Activated CD4-positive, alpha-beta T cell treated with anti-CD3 and anti-CD28 coated beads for 36 hours (primary cell): ENCODE measurements at places on chromosomes 16 and 17. TPM values are rescaled to one million over a fixed set of nuclear protein-coding genes. Genes with fewer than 3 reads are reported as not detected.

DNA sequence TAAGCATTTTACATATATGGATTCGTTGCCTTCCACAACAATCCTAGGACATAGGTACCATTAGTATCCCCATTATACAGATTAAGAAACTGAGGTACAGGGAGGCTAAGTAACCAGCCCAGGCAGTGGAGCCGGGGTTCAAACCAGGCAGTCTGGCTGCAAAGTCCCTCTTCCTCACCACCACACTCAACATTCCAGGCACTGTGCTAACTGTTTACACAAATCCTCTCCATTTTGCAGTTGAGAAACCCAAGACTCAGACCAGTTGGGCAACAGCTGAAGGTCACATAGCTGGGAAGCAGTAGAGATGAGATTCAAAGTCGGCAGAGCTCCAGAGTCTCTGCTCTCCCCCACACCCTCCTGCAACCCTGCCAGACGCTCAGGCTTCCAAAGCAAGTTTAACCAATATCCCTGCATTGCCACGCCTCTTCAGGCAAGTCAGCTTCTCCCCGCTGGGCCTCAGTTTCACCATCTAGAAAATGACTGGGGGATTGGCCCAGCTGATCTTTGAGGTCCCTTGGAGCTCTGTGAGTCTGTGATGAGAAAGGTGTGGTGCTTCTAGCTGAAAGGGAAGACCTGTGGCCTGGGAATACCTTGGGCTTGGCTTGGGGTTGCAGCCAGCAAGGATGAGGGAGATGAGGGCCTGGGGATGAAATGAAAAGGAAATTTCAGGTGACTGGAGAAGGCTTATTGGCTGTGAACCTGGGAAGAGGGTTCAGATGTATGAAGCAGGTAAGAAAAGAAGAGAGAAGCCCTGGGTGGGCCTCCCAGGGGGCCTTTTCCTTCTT lies 14.0 kb downstream of the CCR7 start:
- peak; percentile 46 for DNase-seq
- peaks cover 52% of the 10 kb centered on the region for H3K36me3 ChIP-seq
- H3K27me3 ChIP-seq: no peaks in the 10 kb centered on the region
- peak overlapping the region; percentile 23 for H3K27ac ChIP-seq
- no peak overlapping the region for H3K4me3 ChIP-seq

GRCh38 chr17:50311112-50311460 lies 34.8 kb upstream of the XYLT2 start:
- no peaks in the 10 kb centered on the region for H3K36me3 ChIP-seq
- peaks cover 9% of the 10 kb centered on the region for H3K27me3 ChIP-seq
- no peak for DNase-seq
- peak overlapping the region; percentile 83 for H3K27ac ChIP-seq
- H3K4me3 ChIP-seq: no peak overlapping the region

- no peaks in the 10 kb centered on the region for H3K36me3 ChIP-seq
- no peak for DNase-seq
- no peaks in the 10 kb centered on the region for H3K27me3 ChIP-seq
- peaks cover 80% of the 10 kb centered on the region for H3K4me1 ChIP-seq
Measured at GRCh38 chr16:85987750-85988078, 88.8 kb downstream of the IRF8 start.

GRCh38 chr16:47643323-47644000 lies 182.3 kb downstream of the PHKB start:
- no peak for DNase-seq
- H3K4me3 ChIP-seq: no peak overlapping the region
- H3K27me3 ChIP-seq: no peaks in the 10 kb centered on the region
- H3K27ac ChIP-seq: no peak overlapping the region
- peaks cover 32% of the 10 kb centered on the region for H3K36me3 ChIP-seq

DNA sequence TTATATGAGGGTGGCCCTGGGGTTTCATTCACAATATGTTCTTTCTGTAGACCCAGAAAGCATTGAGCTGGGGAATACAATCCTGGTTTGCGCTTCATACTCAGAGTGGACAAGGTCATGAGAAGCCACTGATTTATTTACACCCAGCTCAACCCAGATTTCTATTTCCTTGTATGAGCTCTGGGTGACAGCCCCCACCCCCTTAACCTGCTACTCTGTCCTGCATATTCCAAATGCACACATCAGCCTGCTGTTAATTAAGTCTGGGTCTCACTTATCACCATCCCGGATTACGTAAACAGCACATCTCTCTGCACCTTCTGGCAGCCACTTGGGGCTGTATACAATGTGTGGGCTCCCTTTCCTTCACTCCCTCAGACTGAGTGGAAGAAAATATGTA lies 102.4 kb downstream of the DNAH9 start:
- H3K27me3 ChIP-seq: no peaks in the 10 kb centered on the region
- H3K36me3 ChIP-seq: no peaks in the 10 kb centered on the region
- no peak for DNase-seq
- no peak overlapping the region for H3K4me3 ChIP-seq
- H3K27ac ChIP-seq: no peak overlapping the region

DNA sequence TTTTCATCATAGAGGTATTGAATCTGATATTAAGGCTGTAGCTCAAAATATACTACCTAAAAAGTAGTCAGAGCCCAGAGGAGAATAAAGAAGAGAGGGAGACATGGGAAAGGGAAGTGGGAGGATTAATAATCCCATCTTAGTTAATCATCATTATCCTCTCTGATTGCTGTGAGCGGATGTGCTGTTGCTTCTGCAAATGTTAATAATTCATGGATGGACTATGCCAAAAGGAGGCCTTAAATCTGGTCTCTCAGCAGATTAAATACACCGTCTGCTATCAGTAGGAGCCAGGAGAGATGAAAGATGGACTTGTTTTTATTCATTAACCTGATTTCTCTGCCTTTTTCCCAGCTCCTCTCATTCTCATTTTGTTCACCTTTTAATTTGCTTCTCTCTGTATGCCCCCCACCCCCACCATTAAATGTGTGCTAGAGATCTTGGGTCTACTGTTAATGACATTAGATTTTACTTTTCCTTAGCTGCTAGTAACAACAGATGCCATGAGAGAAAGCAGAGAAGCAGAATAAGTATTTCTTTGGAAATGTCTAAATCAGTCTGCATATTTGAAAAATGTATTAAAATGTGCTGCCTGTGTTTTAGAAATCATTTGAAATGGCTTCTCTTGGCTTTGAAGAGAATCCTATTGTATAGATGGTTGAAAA lies 44.2 kb downstream of the NUP93 start:
- H3K4me1 ChIP-seq: peaks cover 31% of the 10 kb centered on the region
- H3K36me3 ChIP-seq: peaks cover 2% of the 10 kb centered on the region
- H3K4me3 ChIP-seq: no peak overlapping the region
- H3K27me3 ChIP-seq: no peaks in the 10 kb centered on the region
- no peak for DNase-seq

DNA sequence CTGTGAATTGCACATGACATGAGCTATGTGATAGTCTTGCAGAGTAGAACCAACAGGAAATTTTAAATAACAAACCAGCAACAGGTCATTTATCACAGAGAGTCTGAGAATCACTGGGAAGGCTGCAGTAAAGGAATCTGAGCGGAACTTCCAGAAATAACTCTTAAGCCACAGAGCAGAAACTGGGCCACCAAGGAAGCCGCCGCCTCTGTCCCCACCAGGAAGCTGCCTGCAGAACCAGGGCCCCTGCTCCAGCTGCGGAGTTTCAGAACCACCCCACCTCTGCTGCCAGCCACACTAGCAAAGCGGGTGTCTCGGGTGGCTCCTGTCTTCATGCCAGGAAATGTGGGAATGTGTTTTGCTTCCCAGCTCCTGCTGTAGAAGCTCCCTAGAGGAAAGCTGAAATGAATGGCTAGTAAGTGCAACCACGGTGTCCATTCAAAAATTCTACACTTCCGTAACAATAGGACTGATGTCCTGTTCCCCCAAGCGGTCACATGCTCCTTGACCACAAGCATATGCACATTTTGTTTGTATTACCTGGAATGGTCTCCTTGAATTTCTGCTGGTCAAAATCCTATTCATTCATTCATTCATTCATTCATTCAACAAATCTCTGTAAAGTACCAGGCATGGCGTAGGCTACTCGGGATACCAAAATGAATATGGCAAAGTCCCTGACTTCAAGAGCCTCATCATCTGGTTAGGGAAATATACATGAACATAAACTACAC lies 7.7 kb upstream of the ITPRIPL2 start:
- H3K27ac ChIP-seq: no peak overlapping the region
- no peaks in the 10 kb centered on the region for H3K36me3 ChIP-seq
- H3K27me3 ChIP-seq: peaks cover 5% of the 10 kb centered on the region

DNA sequence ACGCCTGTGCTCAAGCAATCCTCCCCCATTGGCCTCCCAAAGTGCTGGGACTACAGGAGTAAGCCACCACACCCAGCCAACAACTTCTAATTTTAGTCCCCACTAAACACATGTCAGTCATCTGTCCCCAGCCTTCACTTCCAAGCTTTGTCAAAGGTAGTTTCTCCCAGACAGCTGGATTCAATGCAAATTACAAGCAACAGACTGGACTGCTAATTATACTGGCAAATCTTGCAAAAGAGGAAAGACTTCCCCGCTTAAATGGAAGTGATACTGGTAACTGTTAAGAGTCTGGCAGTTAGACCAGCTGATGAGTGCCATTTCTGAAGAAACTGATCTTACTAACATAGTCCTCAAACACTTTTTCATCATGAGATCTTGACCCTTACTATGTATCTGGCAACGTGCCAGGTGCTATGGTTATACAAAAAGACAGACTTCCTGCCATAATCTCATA lies 8.2 kb upstream of the GGA2 start:
- no peak overlapping the region for H3K27ac ChIP-seq
- H3K4me3 ChIP-seq: no peak overlapping the region
- H3K36me3 ChIP-seq: peaks cover 38% of the 10 kb centered on the region
- no peaks in the 10 kb centered on the region for H3K27me3 ChIP-seq
- H3K4me1 ChIP-seq: peaks cover 19% of the 10 kb centered on the region

DNA sequence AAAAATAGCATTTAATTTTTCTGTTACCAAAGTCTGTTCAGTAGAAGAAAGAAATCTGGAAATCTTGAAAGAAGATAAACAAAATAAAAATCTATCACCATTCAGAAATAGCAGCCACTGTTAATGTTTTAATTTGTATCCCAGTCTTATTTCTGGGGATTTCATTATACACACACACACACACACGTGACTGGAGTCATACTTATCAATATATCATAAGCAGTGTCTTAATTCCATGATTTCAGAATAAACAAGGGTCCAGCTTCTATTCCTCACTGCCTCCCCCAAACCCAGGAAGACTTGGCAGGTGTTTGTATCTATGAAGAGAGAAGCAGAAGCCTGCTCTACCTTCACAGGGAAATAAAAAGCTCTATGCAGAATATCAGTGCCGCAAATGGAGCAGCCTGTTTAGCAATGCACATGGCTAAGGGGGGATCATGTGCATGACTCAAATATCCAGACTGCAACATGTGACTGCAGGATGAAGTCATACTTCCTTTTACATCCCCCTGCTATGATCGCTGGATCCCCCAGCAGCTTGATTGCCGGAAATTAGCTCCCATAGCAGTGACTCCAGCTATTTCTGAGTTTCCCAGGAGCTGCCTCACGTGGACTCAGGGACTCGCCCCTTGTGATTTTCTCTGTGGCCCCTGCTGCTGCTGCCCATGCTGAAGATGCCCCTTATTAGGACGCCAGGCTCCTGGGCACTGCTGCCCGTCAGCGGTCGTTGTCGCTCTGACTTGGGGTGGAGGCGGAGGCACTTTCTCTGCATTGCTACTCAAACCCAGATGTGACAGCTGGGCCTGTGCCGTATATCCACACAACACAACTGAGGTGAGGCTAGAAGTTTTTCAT lies 341.0 kb downstream of the CPPED1 start:
- H3K27ac ChIP-seq: no peak overlapping the region
- H3K4me1 ChIP-seq: peaks cover 26% of the 10 kb centered on the region
- DNase-seq: no peak
- H3K36me3 ChIP-seq: no peaks in the 10 kb centered on the region

- H3K4me3 ChIP-seq: no peak overlapping the region
- H3K27me3 ChIP-seq: no peaks in the 10 kb centered on the region
- no peak overlapping the region for H3K27ac ChIP-seq
- DNase-seq: no peak
Measured at GRCh38 chr17:78905116-78905515, 2.1 kb upstream of the CEP295NL start.

GRCh38 chr16:57284209-57284951 lies at the start of gene PLLP:
TSS of gene PLLP (minus strand) at chr16:57284672. CDS start at chr16:57284540, 132 bp downstream.
- H3K4me1 ChIP-seq: peaks cover 26% of the 10 kb centered on the region
- peak within 1 kb of the TSS; percentile 42 for H3K27ac ChIP-seq
- no peaks in the 10 kb centered on the region for H3K27me3 ChIP-seq
- peak within 1 kb of the TSS; percentile 73 for H3K4me3 ChIP-seq

- no peak overlapping the region for H3K4me3 ChIP-seq
- no peaks in the 10 kb centered on the region for H3K27me3 ChIP-seq
- peaks cover 4% of the 10 kb centered on the region for H3K36me3 ChIP-seq
- H3K27ac ChIP-seq: no peak overlapping the region
- DNase-seq: no peak
- peaks cover 5% of the 10 kb centered on the region for H3K4me1 ChIP-seq
Measured at GRCh38 chr16:20851601-20852000, 45.3 kb downstream of the REXO5 start.

DNA sequence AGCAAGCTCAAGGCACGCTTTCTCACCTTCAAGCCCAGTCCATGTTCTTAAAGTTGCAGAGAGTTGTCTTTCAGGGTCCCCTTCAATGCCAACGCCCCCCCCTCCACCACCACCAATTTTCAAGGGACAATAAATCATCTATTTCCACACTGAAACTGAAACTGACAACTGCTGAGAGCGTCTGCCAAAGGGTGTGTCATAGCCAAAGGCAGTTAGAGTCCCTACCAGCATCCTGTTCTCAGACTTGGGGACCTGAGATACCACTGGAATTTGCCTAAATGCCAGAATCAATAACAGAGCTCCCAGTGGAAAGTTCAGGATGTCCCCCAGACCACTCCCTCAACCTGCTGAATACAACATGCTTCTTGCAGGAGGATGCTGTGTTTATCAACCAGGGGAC lies 133.2 kb upstream of the SOX9 start:
- H3K4me1 ChIP-seq: peaks cover 6% of the 10 kb centered on the region
- H3K27ac ChIP-seq: no peak overlapping the region
- H3K4me3 ChIP-seq: no peak overlapping the region
- DNase-seq: no peak
- peaks cover 2% of the 10 kb centered on the region for H3K27me3 ChIP-seq
- no peaks in the 10 kb centered on the region for H3K36me3 ChIP-seq

DNA sequence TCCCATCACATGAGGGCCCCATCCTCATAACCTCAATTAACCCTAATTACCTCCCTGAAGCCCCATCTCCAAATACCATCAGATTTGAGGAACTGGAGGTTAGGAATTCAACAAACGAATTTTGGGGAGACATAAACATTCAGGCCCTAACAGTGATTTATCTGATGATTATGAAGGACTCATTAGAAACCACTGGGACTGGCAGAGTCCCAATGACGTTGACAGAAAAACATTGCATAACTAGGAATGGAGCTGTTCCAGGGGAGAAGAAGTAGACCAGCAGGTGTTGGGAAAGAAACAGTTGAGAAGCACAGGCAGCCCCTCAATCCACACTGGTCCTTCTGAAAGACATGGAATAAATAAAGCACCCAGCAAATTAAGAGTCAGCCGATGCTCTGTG lies 282.0 kb downstream of the MAP2K4 start:
- no peaks in the 10 kb centered on the region for H3K4me1 ChIP-seq
- H3K4me3 ChIP-seq: no peak overlapping the region
- H3K27ac ChIP-seq: no peak overlapping the region
- no peaks in the 10 kb centered on the region for H3K27me3 ChIP-seq

The NPIPA3 gene
- total RNA-seq: 1.2 TPM

The CCL4 gene
- 311 TPM for total RNA-seq

The GPT2 gene
- 34.9 TPM for total RNA-seq

The CFAP97D1 gene
- total RNA-seq: not detected

The ANKFN1 gene
- total RNA-seq: not detected

The KRT36 gene
- not detected for total RNA-seq

The CNTNAP4 gene
- not detected for total RNA-seq

The DVL2 gene
- total RNA-seq: 53.3 TPM

The PNMT gene
- not detected for total RNA-seq
